ENCODE measurements at places on chromosomes 12 and 14. TPM values are rescaled to one million over a fixed set of nuclear protein-coding genes. Genes with fewer than 3 reads are reported as not detected.

Gene HOXC12
- total RNA-seq = not detected

GRCh38 chr14:75123991-75124390 is 2.9 kb downstream of the NEK9 start:
- DNase-seq = peak; percentile 12

- peak; percentile 19 for DNase-seq
Measured at GRCh38 chr12:18479256-18479655, 217.9 kb downstream of the PIK3C2G start.

DNA sequence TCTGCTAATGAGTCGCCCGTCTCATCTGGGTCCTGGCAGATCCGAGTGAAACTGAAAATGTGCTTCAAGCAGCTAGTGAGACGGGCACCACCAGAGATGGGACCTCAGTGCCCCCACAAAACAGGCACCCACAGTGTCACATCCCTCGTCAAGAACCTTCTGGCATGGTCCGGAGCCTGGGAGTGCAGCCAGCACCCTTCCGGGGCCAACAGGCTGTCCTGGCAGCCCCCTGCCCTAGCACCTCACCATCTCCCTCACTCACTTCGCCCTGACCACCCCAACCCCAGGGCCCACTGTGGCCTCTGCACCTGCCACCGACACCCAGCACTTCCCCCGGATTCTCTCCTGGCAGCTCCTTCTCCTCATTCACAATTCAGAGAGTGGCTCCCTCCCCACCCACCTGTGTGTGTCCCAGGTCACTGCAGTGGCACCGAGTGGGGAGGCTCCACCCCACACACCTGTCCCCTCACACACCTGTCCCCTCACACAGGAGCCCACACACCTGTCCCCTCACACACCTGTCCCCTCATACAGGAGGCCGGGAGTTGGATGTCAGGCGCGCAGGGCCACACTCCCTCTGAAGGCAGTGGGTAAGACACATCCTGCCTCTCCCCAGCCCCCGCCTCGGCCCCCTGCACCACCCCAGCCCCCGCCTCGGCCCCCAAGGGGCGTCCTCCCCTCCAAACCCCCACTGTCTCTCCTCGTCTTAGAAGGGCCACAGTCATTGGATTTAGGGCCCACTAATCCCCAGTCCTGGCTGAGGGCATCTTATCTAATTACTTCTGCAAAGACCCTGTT is 7.9 kb downstream of the GALNT9 start:
- no peak for DNase-seq

- DNase-seq = no peak
Measured at GRCh38 chr14:73777420-73777819, 63.2 kb upstream of the PNMA1 start.

Gene TMEM119
- 70.1 TPM for total RNA-seq

- DNase-seq = no peak
Measured at GRCh38 chr12:66648033-66648735, 30.7 kb downstream of the GRIP1 start.

Gene ARHGDIB
- total RNA-seq = 20.4 TPM

Gene KANSL2
- 33.3 TPM for total RNA-seq

DNA sequence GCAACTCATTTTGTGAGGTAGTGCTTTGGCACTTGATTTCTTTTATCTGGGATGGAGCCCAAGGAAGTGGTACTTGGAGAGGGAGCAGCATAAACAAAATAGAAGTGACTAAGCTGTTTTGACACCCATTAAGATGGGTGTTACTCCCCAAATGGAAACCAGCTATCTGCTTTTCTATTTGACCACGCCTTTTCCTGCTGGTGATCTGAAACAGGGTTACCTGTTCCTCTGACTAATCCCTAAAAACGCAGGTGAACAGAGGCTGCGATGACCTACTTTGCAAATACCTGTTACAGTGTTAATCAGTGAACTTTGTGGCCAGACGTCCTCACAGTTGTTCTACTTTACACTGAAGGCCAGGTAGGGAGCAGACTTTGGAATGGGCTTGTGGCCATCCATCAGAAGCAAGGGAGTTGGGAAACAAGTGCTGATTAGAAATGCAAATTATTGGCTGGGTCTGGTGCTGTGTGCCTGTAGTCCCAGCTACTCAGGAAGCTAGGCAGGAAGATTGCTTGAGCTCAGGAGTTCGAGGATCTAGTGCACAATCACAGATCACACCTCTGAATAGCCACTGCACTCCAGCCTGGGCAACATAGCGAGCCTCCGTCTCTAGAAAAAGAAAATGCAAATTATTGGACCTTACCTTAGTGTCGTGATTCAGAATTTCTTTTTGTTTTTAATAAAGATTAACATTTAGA is 58.3 kb upstream of the HECTD1 start:
- DNase-seq = peak; percentile 68

Gene AJUBA
- 75.1 TPM for total RNA-seq

- no peak for DNase-seq
Measured at GRCh38 chr14:27612121-27612520, 1014.3 kb upstream of the NOVA1 start.

Gene PTPRO
- 0.16 TPM for total RNA-seq

Gene TEAD4
- 8.3 TPM for total RNA-seq

DNA sequence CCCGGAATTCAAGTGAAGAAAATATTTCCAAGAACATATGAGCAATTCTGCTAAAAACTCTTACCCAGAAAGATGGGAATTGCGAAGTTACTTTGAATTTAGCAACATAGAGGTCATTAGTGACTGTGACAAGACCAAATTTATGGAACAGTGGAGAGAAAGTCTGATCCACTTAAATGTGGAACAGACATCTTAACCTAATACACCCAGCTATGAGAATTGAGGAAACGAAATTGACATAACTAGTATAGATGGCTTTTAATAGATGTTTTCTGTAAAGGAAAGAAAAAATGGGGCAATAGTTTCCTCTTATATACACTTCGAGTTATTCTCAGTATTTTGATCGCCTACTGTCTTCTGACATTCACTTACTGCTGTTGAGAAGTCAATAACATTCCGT is 4.6 kb downstream of the OVCH1 start:
- no peak for DNase-seq

DNA sequence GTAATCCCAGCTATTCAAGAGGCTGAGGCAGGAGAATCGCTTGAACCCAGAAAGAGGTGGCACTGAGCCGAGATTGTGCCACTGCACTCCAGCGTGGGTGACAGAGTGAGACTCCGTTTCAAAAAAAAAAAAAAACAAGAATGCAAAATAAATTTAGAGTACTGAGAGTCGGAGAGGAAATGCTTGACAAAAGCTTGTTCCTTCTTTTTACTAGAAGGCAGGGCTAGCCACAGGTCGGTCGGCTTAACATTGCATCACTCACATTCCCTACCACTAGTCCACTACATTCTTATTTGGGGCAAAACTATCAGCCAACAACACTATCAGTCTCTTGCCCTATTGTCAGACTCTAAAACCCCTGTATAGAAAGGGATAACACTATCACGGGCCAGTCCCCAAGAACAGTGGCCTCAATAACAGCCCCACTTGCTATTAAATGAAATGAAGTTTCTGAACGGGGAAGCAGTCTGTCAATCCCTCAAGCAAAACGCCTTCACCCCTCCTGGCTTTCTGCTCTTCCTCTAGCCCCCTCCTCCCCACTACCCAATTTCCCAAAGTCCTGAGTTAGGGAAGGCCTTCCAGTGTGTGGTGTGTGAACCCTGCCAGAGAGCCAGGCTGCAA is 1.0 kb downstream of the RNF41 start:
- no peak for DNase-seq

DNA sequence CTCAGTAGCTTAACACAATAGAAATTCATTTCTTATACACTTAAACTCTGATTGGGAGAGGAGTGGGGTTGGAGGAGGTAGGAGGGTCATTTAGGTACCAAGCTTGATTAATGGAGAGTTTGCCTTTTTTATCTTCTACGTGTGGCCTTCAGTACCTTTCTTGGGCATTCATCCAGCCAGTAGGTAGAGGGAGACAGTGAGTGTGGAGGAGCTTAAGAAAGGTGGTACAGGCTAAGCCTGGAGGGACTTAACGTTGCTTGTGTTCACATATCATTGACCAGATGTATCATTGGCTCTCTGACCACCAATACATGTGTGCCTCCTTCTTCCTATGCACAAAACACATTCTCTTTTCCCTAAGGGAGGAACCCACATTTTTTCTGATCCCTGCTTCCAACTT is 232.9 kb upstream of the CRY1 start:
- DNase-seq = no peak

Measured in hepatocyte (in vitro differentiated cells).